Peyer's patch (tissue), 4 donors: ENCODE measurements at places on chromosomes 16 and 17. TPM values are rescaled to one million over a fixed set of nuclear protein-coding genes. Genes with fewer than 3 reads are reported as not detected.

GRB7 gene
- 20.0 TPM for total RNA-seq

SLC38A8 gene
- not detected for total RNA-seq

DNA sequence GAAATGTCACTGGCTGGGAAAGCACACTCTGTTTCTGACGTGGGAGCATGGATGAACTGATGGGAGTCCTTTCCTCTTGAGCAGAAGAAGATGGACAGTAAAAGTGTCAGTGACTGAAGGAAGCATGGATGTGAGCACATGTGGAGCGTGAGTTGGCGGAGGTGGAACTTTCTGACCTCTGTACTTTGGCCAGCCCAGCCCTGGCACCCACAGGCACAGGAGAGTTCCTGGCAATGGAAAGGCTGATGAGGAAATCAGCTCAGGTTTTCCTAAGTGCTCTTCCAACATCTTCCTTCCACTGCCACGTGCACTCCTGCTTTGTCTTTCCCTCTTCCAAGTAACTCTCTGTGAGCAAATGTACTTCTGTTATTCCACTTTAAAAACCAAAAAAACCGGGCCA, 276.8 kb downstream of the NTN1 start:
- DNase-seq: no peak

SNX20 gene
- 1.9 TPM for total RNA-seq

G6PC1 gene
- 81.3 TPM for total RNA-seq

WNT3 gene
- 6.3 TPM for total RNA-seq

DNA sequence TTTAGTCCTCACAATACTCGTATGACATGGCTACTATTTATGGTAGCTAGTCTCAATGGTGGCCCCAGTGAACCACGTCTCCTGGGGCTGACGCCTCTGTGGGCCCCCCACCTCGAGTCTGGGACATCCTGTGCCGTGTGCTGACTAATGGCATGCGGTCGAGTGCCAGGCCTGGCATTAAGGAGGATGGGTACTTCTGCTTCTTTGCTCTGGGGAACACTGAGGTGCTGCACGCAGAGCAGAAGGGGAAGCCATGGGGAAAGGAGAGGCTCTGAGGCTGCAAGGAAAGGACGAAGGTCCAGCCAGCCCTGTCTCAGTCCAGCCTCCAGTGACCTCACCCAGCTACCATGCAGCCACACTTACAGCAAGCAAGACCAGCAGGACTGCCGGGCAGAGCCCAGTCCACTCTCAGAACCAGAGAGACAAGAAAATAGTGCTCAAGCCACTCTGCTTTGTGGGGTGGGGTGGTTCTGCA, 5.7 kb upstream of the MPRIP start:
- DNase-seq: peak; percentile 40

KCNJ2 gene
- total RNA-seq: 0.70 TPM

- no peak for DNase-seq
Observed at GRCh38 chr17:12070561-12070960, 49.9 kb downstream of the MAP2K4 start.

DNA sequence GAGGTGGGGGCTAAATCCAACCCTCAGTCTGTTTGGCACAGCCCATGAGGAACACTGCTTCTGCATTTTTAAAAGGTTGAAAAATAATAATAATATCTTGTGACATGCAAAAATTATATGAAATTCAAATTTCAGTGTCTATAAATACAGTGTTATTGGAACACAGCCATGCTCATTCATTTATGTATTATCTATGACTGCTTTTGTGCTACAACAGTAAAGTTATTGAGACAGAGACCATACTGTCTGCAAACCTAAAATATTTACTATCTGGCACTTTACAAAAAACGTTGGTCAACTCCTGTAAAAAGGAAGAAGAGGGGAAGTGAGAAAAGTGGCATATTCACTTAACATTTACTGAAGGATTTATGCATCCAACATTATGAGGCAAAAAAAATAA, 3.1 kb downstream of the ABCA5 start:
- DNase-seq: no peak

DNA sequence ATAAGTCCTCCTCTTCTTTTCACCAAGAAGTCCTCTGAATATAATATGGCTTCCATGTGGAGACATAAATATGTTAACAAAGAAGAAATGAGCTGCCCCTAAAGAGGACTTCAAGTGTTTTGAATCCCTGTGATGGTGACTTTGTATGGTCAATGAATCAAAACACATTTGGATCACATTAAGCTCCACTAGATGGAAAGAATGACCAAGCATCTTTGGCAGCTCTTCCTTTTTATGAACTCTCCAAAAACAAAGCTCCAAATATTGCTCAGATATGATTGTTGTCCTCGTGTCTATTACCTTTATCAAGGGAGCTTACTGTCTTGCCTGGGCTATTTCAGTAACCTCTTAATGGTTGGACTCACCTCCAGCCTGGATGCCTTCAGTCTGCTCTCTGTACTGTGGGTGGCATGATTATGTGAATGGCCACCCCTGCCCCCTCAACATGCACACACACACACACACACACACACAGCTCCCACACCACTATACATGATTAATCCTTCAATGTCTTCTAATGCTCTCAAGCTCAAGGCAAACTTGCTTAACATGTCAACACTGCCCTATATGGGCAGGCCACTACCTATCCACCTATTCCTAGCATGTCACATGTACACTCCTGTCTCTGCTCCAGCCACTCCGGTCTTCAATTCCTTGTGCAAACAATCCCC, 346.6 kb upstream of the SALL1 start:
- no peak for DNase-seq

DNA sequence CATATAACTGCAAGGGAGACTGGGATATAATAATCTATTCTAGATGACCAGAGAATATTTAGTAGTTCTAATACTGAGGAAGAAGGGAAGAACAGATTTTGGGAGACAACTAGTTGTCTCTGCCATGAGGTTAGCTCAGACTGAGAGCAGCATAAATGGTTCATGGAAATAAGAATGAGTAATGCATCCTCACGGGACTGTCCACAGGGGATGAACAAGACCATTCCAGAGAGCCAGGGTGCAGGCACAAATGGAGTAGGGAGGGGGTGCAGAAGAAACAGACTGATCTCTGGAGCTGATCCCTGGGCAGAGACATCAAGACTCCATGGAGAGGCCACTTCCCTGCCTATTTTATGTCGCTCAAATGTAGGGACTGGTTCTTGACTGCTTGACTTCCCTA, 30.4 kb downstream of the NLRC5 start:
- DNase-seq: no peak

DNA sequence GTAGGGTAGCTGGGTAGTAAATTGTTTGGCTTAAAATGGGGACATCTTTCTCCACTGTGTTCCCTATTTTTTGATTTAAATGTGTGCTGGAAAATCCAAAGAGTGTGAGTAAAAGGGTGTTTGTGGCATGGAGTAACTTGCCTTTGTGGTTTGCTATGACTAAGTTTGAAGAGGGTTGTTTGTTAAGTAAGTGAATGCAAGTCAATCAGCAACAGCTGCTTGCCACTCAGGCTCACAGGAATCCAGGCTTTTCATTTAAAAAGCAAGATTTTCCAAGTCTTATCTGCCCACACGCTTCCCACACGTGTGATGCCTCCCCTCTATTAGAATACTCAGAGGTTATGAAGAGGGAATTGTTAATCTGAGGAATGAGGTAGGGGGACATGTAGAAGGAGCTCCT, 847.7 kb upstream of the RBFOX1 start:
- DNase-seq: no peak

DNA sequence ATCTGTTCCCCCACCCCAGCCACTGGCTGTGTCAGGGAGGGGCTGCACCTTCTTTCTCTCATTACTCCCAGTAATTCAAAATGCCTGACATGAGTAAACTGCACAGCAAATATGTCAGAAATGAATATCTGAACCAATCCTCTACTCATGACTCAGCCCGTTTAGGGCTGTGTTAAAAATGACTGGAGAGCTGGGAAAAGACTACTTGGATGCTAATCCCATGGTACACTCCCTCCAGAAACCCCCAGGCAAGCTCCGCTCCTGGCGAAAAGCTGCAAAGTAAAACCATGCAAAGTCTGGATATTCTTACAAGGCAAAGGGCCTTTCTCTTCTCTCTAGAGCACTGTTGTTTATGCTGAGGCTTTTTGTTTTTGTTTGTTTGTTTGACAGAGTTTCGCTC, 448.1 kb upstream of the DYNLRB2 start:
- no peak for DNase-seq

GRCh38 chr17:2040942-2041560, 771 bp upstream of the OVCA2 start:
- DNase-seq: no peak

XYLT1 gene
- total RNA-seq: 18.7 TPM

GRCh38 chr16:57258910-57259475, 13.9 kb downstream of the ARL2BP start:
- DNase-seq: peak; percentile 18

DNA sequence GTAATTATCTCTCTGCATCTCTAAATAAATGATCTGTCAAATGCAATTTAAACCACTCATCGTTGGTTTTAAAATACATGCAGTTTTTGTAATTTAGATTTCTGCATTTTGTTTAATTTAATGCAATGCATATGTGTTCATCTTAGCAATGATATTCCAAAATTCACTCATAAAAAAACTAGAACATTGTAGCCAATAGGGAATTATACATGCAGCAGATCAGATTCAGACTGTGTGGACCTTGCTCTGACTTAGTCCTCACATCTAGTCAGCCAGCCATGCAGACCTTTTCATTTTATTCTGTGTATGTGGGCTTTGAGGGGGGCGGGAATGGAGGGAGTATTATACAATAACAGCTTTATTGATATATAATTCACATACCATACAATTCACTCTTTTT, 37.3 kb upstream of the SIAH1 start:
- DNase-seq: no peak

DNA sequence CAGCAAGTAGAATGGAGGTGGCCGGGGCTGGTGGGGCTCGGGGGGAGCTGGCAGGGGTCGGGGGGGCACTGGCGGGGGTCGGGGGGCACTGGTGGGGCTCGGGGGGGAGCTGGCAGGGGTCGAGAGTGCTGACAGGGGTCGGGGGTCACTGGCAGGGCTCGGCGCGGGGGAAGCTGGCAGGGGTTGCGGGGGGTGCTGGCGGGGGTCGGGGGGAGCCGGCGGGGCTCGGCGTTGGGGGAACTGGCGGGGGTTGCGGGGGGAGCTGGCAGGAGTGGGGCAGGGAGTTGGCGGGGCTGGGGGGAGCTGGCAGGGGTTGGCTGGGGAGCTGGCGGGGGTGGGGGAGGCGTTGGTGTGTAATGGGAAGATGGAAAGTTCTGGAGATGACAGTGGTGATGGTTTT, 25.1 kb downstream of the CCDC57 start:
- no peak for DNase-seq

DNA sequence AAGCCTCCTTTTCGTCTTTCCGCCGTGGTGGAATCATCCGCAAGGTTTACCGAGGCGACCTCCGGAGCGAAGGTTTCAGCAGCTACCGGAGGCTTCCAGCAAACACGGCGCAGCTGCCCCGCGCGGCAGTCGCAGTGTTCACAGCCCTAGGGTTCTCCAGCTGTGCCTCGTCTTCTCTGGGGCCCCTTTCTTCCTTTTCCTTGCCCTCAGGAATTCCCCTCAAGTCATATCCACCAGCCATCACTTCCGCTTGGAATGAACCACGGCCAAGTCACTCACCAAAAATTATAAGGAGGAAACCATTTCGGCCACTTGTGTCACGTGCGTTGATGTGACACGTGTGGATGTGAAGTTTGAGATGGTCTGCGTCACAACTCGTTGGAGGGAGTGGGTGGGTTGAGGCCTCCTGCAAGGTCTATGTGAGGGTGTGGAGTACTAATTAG, 636 bp upstream of the ERN1 start:
- no peak for DNase-seq

DNA sequence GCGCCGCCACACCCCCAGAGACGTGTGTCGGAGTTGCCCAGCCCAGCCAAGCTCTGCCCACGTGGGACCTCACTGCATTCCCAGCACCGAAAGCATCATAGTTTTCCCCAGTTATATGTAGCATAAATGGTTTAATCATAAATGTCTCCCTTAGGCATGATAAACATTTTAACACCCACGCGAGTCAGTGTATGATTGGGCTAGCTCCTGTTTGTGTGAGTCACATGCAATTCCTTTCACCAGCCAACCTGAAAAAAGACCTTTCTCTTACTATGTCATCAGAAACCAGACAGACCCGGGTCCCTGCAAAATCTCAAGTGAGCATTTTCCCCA, 9.2 kb downstream of the TAF1C start:
- no peak for DNase-seq

CSH2 gene
- total RNA-seq: not detected

- DNase-seq: no peak
Observed at GRCh38 chr16:63983401-63983800, 1138.5 kb downstream of the CDH11 start.
